ENCODE measurements at places on chromosomes 7 and 10.

DNA sequence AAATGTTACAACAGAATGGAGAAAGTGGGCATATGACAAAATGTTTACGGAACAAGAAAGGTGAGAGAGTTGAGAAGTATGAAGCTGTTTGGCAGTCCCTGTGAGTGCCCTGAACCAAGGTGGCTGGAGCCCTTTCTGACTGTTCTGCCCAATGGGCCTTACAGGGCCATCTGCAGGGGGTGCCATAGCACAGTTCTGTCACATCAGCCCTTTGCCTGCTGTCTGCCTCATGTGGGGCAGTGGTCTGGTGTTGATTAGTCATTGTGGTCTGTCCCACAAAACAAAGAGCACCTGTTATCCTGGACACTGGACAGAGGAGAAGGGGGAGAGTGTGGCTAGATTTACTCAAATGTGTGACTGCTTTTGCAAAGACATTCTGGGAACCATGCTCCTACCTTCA is 51.5 kb upstream of the OSBPL3 start:
- no peak for DNase-seq

GRCh38 chr7:407721-408539 is 111.7 kb downstream of the PDGFA start:
- no peak for DNase-seq

DNA sequence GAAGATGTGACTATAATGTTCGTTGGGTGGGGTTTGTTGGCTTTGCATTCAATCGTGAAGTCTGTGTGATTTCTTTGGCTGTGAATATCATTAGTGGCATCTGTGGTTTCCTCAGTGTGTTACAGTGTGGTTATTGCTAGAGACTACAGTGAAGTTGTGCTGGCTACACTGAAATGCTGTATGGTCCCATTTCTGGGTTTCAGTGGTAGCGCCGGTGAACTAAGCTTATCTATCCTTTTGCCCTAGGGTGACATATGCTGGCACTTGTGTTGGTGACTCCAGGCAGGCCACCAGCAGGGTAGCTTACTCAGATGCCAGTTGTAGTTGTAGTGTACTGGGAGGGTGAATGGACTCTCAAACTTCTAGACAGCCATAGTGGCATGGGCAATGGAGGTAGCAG is 259.5 kb downstream of the ANKRD30A start:
- DNase-seq = no peak

DNA sequence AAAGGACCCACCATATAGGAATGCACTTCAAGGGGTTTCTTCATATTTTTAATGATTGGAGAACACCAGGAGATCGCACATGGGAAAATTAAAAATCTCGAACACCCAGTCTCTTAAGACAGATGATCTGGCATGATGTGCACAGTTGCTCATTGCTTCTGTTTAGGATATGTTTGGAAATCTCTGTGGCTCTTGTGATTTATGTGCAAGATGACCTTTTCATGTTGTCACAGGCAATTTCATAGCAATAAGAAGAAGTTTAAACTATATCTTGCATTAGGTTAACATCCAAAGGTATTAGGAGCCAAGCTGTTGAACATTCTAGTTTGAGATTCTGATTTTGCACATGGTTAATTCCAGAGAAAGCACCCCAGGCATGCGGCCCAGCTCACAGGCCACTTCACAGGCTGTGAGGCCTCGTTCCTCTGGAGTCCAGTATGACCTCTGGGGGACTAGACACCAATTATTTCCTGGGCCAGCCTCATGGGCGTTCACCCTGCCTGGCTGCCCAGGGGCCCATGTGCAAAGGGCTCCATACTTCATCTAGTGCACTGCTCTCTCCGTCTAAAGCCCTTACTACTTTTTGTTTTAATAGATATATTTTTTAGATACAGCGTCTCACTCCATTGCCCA is 28.4 kb downstream of the CAMK1D start:
- no peak for DNase-seq

- no peak for DNase-seq
Observed at GRCh38 chr10:60974463-60975149, 30.6 kb upstream of the RHOBTB1 start.

DNA sequence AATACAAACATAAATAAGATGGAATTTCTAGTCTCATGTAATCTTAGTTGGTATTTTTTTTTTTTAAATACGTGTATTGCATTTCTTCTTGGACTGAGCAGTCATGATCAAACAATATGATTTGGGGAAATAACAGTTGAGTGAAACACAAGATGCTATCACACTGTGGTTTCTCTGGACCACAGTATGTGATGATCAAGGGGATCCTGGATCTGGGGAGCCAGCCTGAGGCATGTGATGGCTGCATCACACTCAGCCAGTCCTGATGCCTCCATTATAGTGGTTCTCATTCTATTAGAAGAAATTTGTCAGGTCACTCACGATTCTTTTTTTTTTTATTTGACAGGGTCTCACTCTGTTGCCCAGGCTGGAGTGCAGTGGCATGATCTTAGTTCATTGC is 495.9 kb upstream of the POT1 start:
- no peak for DNase-seq

DNA sequence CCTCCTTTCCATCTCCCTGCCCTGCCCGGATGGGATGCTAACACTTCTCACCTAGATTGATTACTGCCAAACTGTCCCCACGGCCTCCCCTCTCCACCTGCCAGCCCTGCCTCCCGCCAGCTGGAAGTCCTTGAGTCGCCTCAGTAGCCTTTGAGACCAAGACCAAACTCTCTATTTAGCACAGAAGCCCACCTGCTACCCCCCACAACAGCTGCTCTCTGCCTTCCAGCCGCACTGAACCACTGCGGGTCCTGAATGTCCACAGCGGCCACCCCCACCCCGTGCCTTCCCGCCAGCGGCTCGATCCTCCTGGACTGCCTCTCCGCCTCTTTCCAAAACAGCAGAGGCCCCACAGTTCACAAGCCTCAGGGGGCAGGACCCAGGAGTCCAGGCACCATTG is 39.0 kb downstream of the FKBP6 start:
- DNase-seq = no peak

- DNase-seq = no peak
Observed at GRCh38 chr10:24552346-24553016, 171.2 kb downstream of the ARHGAP21 start.

DNA sequence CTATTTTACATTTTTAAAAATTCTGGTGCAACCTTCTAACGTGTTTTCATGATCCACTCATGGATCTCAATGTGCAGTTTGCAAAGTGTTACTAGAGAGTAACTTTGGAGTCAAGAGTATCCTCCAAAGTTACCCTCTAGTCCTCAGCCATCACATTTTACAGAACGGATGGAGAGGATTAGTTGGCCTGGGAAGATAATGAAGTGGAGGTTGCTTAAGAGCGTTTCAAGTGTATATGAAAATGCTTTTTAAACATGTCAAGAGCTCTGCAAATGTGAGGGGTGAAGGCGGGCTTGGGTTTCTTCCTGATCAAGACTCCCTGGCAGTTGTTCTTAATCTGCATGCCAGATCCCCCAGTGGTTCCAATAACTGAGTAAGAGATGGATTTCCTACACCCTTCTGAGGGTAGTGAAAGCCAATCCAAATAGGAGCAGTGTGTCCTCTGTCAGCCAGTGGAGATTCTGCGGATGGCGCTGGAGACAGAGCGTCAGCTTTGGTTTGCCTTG is 299.4 kb upstream of the NPVF start:
- no peak for DNase-seq

- no peak for DNase-seq
Observed at GRCh38 chr10:103058034-103058433, 135.0 kb downstream of the NT5C2 start.

DNA sequence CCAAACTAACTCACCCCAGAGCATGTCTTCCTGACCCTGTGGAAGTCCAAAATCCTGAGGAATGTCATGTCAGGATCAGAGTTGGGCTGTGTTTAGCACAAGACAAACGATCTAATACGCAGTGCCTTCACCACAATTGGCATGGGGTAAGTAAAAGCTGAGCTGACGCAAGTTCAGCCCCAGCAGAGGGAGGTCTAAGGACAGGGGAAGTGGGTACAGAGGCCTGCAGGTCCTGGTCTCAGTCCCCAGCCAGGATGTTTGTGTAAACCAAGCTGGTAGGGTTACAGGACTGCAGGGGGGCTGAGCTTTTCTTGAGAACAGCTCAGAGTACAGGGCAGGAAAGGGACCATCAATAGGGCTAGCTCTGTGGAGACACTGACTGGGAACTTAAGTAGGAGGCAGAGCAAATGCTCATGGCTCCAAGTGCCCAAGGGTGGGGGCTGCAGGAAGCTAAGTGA is 5.3 kb upstream of the KCNIP2 start:
- no peak for DNase-seq

GRCh38 chr7:29764227-29764626 is 42.1 kb upstream of the WIPF3 start:
- DNase-seq = no peak

GRCh38 chr7:50267525-50268041 is 36.9 kb upstream of the IKZF1 start:
- DNase-seq = no peak

GRCh38 chr7:5237286-5237685 is 45.5 kb upstream of the SLC29A4 start:
- DNase-seq = peak; percentile 91

DNA sequence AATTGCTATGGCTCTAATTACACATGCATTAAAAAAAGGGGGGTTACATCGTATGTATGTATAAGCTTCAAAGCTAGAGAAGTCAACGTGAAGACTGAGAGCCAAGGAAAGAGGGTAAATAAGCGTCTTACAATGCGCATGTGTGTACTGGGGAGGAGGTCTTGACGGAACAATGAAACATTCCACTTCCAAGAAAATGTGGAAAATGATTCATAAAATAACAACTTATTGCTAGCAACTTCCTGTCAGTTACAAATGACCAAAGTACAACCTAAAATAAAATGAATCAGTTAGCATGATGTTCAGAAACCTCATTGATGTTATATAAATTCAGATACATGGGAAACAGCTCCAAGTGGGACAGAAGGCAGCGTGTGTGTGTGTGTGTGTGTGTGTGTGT is 104.1 kb upstream of the RHEB start:
- no peak for DNase-seq

- no peak for DNase-seq
Observed at GRCh38 chr7:27092819-27093110, 3.0 kb downstream of the HOXA1 start.

DNA sequence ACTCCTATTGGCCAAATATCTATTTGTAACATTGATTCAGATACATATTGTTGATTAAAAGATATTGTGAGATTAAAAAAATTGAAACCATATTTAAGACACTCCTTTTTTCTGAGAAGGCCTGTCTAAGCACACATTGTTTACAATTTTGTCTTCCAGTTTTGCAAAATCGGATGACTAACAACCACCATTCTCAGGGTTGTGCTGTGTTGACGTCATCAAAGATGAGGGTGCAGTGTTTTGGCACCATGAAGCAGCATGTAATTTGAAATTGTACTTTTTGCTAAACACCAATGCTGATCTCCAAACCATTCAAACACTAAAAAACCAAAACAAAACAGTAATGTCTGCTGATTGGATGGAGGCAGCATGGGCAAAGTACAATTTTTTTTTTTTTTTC is 7.4 kb downstream of the CREB5 start:
- no peak for DNase-seq

DNA sequence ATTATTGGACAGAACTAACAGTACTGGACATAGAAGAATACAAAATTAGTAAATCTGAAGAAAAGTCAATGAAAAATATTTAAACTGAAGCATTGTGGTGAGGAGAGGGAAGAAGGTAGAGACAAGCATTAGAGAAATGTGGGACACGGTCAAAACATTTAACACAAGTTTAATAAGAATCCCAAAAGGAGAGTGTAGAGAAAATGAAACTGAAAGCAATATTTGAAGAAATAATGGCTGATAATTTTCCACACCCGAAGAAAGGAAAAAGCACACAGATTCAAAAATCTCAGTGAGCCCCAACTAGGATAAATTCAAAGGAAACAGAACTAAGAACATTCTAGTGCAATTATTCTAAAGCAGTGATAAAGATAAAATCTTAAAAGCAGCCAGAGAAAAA is 126.4 kb upstream of the LRRTM3 start:
- DNase-seq = no peak

DNA sequence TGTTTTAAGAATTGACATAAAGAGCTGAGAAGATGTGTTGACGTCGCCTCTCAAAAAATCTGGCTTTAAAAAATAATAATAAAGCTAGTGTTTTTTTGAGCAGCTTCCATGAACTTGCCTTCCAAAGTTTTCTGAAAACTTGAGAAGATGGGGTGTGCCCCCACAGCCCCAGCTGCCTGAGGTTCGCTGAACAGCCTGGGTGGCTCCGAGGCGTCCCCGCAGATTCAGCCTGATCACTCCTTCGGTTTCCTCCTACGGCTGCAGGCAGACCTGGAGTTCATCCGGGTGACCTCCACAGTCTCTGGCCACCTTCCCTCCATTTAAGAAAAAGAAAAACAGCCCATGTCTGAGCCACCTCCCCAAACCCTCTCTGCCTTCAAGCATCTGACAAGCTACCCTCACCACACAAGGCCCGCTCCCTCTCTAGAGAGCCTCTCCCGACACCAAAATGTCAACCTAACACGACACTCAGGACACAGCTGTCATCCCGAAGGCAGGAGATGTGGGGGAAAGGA is 177.8 kb downstream of the PTPRN2 start:
- DNase-seq = peak; percentile 59

DNA sequence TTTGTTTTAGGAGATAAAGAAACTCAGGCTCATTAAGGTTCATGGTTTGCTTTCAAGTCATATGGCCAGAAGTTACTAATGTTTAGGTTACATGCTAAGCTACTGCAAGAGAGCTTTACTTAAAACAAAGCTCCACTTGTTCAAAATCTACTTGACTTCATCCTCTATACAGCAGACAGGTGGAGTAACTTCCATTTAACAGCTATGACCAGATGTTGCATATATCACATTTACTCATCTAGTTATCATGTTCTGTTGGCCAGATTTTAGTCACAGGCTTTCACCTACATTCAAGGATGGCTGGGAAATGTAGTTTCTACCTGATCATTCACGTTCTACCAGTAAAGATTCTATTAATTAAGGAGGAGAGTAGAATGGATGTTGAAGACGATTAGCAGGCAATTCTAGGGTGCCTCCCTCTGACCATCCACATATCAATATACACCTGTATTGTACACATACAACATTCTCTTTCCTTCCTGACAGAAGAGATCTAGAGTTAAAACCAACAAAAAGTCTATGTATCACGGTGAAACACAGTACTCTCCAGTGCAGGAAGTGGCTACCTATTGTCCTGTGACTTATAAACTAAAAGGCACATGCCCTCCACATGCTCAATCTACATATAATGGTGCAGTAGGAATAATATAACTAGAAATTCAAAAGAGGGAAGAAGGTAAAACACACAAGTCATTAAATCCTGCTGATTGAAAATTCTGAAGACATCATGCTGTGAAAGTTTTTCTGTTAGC is 488.0 kb downstream of the MDFIC start:
- no peak for DNase-seq

GRCh38 chr10:32379318-32379949 is 32.5 kb upstream of the EPC1 start:
- DNase-seq = no peak

DNA sequence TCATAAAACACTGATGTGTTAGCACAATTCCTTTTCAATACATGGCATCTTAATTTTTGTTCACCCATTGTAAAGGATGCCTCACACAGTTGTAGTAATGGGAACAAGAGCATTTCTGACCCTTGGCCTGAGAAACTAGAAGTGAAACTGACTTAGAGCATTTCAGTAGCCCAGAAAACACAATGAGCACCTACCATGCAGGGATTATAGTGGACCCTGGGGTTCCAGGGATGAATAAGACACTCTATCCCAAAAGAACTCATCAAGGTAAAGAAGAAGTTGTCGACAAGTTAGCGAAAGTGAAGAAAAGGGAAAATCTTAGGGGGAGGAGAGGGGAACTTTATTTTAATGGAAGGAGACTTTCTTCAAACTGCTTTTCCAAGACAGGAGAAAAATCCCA is 125.6 kb downstream of the NT5C2 start:
- no peak for DNase-seq

Data from posterior cingulate gyrus (tissue), 11 donors.